ENCODE measurements at places on chromosomes 2 and 18. TPM values are rescaled to one million over a fixed set of nuclear protein-coding genes. Genes with fewer than 3 reads are reported as not detected.
A peak's percentile ranks its signal among the peaks of the same experiment; 100 is the strongest.

DNA sequence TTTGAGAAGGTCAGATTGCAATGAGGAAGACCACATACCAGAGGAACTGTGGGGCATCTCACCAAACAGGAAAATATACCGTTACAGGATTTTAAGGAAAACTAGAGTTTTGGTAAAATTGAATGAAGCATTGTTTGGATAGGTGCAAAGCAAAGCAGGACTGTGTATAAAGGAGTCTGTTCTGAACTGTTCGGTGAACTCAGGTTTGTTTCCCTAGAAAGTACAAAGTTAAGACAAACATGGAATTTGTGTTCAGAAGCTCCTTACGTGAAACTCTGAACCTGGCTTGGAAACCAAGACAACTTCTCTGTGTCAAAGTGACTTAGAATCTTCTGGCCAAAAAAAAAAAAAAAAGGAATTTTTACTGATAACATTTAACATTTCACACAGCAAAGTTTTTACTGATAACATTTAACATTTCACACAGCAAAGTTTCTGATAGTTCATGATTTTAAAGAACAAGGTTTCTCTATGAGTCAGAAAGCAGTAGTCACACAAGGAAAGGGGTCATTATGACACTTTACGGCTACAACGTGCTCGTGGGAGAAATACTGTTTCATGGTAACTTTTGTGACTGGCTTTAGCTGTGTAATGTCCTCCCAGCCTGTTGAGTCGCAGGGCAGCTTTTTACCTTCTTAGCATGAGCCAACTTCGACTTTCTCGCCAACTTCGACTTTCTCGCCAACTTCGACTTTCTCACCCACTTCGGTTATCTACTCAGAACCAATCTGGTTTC lies 21.2 kb upstream of the TET3 start:
- DNase-seq = no peak

DNA sequence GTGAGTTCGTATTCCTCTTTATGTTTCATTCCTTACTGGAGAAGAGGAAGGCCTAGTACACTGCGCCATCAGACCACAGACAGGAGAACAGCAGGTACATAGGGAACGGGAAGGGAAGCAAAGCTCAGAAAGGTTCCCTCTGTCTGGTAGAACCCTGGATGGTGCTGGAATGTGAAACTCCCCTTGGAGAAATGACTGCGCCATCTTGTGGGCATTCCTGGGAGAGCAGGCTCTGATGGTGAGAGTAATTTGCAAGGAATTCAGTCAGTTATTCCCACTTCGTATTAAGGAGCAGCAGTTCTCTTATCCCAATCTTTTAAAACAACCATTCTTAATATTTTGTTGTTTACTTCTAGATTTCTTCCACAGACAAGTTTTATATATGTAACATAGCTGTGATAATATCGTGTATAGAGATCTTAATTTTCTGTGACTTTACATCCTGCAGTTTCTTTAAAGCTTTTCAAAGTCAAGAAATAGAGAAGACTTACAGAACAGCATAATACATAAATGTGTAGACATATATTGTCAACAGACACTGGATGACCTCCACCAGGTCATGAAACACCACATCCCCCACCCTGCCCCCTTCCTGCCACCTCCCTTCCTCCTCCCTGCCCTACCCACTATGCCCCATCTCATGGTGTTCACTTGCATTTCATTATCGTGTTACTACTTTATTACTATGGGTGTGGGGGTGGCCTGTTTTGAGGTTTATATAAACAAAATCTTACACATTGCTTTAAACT lies 83.9 kb downstream of the ARHGEF4 start:
- DNase-seq = peak; percentile 72

- peak; percentile 19 for DNase-seq
Observed at GRCh38 chr2:69482471-69482870, 45.2 kb upstream of the NFU1 start.

- DNase-seq = no peak
Observed at GRCh38 chr18:39693359-39693758, 2127.8 kb upstream of the CELF4 start.

DNA sequence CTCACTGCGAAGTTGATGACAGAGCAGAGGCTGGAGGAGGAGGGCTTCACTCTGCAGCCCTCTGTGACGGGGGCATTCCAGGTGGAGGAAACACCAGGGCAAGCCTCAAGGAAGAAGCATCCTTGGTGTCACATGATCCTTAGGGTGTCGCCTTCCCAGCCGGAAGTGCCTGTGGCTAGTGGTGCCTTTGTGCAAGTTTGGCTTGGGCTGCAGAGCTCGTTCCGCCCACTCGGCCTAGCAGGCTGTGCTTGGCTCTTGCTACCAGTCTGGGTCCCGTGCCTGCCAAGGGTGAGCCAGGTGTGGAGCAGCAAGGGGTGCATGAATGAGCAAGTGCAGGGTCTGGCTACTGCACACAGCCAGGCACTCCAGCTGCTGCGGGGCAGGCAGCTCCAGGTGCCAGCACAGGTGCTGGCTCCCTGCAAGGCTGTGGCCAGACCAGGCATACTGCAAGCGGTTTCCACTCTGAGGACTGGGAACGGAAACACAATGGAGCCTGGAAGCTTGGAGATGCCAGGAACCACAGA lies 325.3 kb upstream of the SMIM21 start:
- no peak for DNase-seq

DNA sequence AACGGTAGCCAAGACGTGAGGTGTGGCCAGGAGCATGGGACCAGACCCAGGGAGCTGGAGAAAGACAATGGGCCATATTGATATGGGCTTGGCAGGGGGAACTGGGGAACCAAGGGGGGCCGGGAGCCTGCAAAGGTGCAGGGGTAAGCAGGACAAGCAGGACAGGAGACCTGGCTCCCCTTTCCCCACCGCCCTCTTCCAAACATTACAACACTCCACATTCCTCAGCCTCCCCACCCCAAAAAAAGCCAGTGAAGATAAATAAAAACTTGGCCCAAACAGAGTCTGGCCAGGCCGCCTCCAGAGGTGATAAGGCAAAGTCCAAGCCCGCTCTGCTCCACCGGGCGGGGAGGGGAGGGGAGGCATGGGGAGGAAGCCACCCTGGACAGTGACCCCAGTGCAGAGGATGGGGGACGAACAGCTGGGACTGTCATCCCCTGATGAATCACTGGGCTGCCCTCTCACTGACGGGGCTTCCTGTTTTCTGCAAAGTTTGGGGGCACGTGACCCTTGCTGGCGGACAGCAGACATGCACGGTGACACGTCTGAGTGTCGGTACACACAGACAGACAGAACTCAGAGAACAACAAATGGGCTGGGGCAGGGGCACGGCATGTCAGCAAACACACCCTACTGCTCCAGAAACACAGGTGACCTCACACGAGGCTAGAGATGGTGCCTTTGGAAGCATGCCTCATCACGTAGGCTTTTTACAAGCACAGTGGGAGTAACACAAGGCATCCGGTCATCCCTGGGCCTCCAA lies 100.2 kb downstream of the TNS1 start:
- DNase-seq = no peak

Gene GAD1
- 0.70 TPM for total RNA-seq

- peak; percentile 21 for DNase-seq
Observed at GRCh38 chr2:26852405-26853306, 4.7 kb downstream of the DPYSL5 start.

DNA sequence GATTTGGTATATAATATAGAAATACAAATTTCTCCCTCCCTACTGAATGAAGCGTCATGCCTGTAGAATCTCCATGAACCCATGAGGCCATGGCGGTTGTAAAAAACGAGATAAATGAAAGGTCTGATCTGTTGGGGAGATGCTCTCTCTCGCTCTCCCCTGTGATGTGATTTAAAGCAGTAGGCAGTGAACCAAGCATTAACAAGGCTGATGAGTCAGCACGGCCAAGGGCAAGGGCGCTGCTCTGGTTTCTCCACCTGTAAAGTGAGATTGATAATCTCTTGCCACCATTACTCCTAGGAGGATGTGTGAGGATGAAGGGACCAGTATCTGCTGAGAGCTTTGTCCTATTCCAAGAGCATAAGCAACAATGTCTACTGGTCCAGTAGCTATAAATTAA lies 553.3 kb downstream of the CMPK2 start:
- DNase-seq = no peak

GRCh38 chr18:72811047-72811446 lies 56.7 kb downstream of the NETO1 start:
- no peak for DNase-seq

- DNase-seq = peak; percentile 74
Observed at GRCh38 chr2:30421604-30422443, 25.2 kb upstream of the LCLAT1 start.

Gene BCS1L
- 74.1 TPM for total RNA-seq

Gene CFAP65
- 0.83 TPM for total RNA-seq

Gene USP40
- total RNA-seq = 29.6 TPM

GRCh38 chr2:128662051-128662471 lies 343.4 kb upstream of the HS6ST1 start:
- DNase-seq = no peak

DNA sequence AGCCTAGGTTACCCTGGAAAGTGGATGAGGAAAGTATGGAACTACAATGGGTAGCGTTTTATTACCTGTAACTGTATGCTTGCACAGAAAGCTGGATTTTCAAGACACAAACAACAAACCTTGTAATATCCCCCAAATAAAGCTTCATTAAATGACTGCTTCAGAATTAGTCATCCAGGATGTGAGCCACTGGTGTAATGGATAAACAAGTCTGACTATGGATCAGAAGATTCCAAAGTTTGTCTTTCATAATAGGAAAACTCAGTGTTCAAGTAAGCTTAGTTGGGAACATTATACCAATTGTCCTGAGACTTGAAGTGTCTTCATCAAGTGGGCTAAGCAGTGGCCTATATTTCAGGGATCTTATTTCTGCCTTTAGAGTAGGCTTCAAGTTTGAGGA lies 518.8 kb downstream of the LRP1B start:
- DNase-seq = no peak

Gene PID1
- total RNA-seq = 1.5 TPM

Gene DAPL1
- 1.4 TPM for total RNA-seq

GRCh38 chr18:21109936-21110712 lies 1.5 kb downstream of the ROCK1 start:
- peak; percentile 11 for DNase-seq

All from A673 (cell line).